Stimulated activated CD8-positive, alpha-beta memory T cell treated with anti-CD3 and anti-CD28 coated beads, Interleukin-7, amount 100 ng/mL, for 24 hours (primary cell): ENCODE measurements at places on chromosomes 7 and 10.

GRCh38 chr7:121420976-121421375 is 24.9 kb upstream of the FAM3C start:
- DNase-seq: no peak

GRCh38 chr10:98318861-98319260 is 50.9 kb upstream of the LOXL4 start:
- DNase-seq: no peak

GRCh38 chr10:100446130-100446761 is 16.6 kb upstream of the WNT8B start:
- no peak for DNase-seq

GRCh38 chr10:6501931-6502330 is 78.1 kb downstream of the PRKCQ start:
- DNase-seq: no peak

DNA sequence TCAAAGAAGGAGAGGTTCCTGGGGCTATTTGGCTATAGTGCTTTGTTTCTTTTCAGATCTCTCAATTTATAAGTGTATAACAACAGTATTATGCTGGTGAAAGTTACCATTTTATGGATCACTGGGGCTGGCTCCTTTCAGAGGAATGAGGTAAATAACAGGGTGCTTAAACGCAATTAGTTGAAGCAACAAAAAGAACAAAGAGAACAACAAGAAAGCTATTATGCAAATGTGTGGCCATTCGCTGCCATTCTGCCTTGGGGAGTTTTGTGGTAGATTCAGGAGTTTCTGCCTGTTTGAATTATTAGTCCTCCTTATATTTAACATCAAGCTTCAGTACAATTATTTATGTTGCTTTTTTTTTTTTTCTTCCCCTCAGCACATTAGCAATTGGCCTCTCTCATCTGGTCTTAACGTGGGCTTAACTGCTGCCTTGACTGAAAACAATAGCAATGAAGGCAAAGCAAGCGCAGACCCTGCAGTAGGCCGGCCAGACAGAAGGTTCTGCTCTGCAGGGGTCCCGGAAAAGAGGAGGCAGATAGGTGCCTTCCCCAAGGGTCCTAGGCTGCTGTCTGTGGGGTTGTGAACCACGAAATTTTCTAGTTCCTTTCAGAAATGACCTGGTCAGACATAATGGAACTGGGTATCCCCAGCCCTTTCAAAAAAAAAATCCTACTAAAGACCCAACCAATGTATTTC is 339.9 kb upstream of the PODXL start:
- no peak for DNase-seq

GRCh38 chr7:78020874-78021249 is 222.3 kb downstream of the PHTF2 start:
- no peak for DNase-seq

DNA sequence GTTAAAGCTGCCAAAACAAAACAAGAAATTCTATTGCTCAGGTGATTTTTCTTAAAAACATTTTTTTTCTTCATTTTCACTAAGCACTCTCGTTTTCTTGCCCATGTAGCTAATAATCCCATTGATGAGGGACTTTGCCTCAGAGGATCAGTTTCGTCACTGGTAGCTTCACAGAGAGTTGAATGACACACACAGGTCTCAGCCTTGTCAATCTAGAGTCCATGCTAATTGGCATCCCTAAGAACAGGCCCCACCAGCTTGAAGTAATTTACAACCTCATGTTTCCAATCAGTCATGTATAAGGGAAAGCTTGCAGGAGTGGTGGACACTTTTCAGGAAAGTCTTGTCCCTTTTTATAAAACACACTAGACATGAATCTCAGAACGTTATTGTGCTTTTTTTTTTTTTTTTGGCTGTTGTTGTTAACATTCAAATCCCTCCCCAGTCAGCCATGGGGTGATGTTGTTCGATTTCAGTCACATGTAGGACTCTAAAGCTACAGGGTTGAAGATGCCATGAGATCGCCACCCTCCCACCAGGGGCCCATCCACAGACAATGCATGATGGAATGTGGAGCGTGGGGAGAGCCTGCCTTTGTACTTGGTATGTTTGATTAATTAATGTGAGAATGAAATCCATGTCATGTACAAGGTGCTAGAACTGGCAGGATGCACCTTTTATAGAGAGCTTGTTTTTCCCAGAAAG is 232.4 kb upstream of the FZD8 start:
- DNase-seq: no peak

DNA sequence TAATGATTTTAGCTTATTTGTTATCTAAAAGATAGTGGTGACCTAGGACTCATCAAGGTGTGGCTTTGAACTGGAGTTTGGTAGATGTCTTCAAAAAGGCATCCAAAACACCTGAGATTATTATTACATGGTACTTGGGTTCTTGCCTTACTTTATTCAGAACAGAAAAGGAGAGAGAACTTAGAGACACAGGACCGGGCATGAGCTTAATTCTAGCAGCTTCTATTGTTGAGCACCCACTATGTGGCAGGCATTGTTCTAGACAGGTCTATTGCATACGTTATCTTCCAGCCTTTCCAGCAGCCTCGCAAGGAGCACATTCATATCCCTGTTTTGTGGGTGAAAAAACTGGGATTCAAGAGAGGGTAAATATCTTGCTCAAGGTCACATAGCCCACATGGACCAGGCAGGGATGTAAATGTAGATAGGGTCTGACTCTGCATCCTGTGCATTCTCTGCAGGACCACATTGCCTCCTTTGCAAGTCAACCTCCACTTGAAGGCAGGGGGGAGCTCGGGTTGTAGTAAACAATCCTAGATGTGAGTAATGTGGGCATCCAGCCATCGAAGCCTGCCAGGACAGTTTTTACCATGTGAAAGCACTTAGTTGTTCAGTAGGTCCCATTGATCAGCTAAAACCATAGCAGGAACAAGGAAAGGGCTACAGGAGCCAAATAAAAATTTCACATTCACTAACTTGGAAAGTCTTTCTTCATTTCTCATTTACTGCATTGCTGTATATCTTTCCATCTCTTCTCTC is 551.4 kb downstream of the LRMDA start:
- no peak for DNase-seq

- DNase-seq: no peak
These were observed 19.5 kb upstream of the PCBD1 start for GRCh38 chr10:70907637-70908405.

DNA sequence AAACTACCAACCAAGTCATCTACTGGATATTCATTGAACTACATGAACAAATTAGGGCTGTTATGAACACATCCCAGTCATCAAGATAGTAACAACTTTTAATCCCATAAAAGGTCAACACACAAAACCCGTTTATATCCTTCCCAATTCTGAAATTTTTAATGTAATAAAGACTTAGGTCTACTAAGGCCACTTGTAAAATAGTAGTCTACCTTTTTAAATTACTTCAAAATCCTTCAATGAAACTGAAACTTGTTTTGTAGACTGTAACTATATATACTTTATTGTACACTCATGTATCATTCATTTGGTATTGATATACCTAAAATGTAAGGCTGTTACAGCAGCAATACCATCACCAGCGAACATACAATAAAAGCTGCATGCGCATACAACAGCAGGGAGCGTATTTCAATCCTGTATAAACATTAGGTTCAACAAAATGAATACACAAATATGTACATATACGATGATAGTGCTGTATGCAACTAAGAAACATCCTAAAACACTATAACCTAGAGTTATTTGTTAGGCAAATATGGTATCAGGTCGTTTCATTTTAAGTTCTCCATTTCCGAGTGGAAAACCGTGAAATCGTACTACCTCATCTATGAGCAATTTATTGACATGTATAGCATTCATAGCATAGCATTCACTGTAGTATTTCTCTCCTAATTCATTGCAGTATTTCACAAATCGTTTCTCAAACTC is 973 bp downstream of the ATAD1 start:
- no peak for DNase-seq
